ENCODE measurements at places on chromosomes 11 and 22.

DNA sequence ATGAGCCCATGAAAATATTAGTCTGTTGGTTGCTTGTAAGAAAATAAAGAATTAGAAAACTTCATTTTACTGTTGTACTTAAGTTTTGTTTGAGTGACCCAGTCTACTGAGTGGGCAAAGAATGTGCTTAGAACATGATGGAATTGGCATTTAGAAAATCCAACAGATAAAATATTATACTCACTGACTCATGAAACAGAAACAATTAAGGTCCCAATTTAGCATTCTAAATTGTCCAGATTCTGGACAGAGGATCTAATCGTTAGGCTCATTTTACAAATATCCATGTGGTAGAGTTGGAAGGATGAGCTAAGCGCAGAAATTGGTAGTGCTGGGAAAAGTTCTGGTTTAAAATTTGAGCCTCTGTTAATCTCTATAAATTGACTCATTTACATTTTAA is 45.4 kb downstream of the METTL15 start:
- DNase-seq, result no peak

DNA sequence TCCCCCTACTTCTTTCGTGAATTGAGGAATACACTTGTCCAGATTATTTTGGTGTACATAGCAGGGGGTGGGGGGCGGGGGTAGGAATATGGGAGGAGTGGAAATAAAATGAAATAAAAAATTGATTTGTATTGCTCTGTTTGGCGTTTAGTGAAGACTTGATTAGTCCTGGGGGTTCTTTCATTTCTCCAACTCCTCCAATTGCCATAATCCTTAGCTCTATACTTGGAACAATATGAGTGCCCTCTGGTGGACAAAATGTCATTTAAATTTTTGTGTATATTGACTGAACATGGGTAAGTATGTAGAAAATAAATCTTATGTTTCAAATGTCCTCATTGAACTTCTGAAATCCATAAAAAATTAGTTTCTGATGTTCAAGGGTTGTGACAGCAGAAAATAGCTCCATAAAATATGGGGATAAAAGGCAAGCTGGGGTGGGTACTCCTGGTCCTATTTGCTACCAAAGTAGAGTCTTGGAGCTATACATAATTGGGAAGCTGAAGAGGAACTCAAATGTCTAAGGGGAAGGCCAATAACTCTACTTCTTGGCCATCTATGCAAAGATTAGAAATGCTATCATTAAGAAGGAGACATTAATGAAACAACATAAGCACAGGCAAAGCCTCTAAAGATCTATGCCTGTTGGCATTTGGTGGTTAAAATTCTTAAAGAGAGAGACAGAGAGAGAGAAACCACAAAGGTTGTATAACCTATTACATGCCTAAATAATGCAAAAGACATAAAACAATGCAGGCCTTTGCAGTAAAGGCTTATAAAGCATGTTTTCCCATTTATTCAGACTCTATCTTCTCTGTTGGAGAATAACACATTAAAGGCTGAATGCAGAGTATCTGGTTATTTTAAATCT is 421.6 kb downstream of the METTL15 start:
- no peak for DNase-seq

DNA sequence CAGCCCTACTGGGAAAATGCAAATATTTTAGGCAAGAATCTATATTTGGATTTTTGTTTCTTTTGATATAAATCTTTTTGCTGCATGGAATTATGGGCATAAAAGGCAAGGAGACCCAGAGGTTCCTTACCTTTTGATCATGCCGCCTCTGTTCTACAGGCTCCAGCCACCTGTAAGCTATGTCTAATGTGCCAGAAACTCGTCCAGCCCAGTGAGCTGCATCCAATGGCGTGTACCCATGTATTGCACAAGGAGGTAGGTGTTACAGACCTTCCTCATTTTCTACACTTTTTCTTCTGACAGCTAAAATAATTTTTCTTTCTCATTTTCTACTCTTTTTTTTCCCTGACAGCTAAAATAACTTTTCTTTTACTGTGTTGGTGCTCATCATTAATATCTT is 8.2 kb upstream of the BACE1-AS start:
- DNase-seq, result no peak

- DNase-seq, result no peak
These were observed 17.6 kb upstream of the PRG2 start for GRCh38 chr11:57407941-57408475.

DNA sequence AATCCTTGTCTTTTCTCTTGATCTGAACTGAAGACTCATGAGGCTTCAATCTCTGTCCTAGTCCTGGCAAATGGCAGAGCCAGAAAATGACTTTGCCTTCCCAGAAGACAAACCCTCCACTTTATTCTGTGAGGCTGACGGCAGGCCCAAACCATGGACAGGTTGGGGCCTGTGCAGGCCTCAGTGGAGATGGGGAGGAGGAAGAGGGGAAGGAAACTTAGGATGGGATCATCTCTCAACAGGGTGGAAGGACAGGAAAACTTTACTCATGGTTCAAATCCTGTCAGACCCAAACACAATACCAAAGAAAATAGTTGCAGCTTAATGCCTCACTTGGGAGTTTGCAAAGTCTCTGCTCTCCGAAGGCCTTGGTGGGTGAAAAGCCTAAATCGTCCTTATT is 9.8 kb downstream of the RPL27A start:
- no peak for DNase-seq

- no peak for DNase-seq
These were observed 42.4 kb downstream of the PITPNB start for GRCh38 chr22:27876684-27877083.

DNA sequence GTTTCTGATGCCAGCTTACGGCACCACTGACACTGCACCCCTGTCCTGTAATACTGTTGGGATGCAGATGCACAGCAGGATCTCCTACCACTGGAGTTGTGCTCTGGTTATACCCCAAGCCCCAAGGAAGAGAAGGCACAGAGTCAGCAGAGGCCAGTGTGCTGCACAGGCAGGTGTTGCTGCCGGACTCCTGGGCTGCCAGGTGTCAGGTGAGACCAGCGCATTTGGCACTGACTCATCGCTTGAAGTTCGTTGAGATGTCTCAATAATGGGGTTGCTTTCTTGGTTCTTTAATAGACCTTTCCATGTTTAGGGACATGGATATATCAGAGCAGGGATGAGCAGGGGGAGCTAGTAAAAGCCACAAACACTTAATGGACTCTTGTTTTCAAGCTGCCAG is 75.7 kb upstream of the TTC12 start:
- DNase-seq, result no peak

DNA sequence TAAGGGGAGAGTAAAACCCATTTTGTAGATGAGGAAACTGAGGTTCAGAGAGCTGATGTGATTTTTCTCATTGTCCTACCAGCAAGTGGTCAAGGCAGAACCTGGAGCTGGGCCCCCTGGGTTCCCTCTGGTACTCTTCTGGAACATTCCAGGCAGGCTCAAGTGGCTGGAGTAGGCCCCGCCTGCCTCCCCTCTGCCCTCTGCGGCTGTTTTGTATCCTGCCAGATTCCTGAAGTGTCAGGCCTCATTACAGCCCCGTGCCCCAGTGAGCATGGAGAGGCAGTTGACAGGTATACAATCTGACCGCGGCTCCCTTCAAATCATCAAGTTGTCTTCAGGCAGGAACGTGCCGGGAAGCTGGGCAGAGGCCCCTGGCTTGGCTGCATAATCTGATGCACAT is 94.6 kb upstream of the CD82 start:
- DNase-seq, result no peak

GRCh38 chr22:33405194-33405593 is 347.0 kb upstream of the SYN3 start:
- DNase-seq, result no peak

DNA sequence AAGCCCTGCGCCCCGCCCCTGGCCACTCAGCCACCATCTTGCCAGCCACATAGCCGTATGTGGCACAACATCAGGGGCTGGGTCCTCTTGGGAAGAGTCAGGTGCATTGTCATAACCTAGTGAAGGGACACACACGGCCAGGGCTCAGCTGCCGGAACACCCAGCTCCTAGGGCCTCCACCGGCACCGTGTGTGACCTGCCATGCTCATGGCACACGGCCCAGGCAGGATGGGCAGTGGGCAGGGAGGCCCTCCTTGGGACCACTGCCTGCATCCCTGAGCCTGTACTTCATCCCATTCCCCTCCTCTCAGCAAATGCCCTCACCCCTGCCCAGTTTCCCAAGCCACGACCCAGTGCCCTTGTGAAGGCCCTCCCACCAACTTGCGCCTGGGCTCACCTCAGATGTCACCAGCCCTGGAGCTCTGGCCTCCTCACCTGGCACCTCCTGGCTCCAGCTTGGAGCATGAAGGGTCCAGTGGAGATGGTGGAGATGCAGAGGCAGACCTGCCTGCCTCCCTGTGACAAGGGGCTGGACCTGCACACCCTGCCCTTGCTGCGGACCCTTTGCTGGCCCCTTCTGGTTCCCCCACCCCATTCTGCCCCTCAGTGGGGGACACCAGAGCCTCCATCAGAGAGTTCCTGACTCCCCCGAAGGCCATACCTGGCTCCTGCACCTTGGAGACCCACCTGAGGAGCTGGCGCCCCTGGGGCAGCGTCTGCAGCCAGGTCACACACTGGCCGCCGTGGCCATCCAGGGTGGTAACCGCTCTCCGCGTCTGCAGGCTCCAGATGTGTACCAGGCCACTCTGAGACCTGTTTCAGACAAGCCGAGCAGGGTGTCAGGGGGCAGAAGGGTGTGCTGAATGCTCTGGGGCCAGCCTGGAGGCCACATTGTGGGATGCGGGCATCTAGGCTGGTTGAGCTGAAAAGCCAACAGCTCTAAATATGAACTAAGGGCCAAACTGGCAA is 34.5 kb downstream of the GNB1L start:
- DNase-seq, result no peak

- DNase-seq, result no peak
These were observed 18.6 kb upstream of the SCN2B start for GRCh38 chr11:118194835-118195627.

- no peak for DNase-seq
These were observed 61.0 kb upstream of the PLET1 start for GRCh38 chr11:112321501-112322172.

DNA sequence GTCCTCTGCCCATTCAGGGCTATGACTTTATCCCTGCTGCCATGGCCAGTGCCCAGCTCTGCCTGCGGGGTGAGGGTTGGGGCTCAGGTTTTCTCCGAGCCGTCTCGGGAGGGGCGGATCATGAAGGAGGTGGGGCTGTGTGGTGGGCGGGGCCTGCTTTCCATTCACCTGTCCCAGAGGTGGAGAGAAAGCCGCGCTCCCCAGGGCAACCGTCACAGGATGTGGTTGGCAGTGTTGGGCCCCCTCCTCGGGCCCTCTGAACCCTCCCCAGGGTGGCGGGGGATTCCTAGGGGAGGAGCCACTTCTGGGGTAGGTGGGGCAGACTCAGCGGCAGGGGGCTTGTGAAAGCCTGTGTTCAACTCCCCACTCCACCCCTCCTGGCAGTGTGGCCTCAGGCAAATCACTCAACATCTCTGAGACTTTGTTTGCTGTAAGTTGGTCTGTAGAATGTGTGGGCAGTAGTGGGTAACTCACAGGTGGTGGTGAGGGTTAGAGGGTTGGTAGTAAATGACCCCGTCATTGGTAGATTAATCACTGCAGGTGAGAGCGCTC is 50.3 kb downstream of the CD6 start:
- peak; percentile 72 for DNase-seq

GRCh38 chr11:73862986-73863385 is 13.7 kb downstream of the COA4 start:
- no peak for DNase-seq

DNA sequence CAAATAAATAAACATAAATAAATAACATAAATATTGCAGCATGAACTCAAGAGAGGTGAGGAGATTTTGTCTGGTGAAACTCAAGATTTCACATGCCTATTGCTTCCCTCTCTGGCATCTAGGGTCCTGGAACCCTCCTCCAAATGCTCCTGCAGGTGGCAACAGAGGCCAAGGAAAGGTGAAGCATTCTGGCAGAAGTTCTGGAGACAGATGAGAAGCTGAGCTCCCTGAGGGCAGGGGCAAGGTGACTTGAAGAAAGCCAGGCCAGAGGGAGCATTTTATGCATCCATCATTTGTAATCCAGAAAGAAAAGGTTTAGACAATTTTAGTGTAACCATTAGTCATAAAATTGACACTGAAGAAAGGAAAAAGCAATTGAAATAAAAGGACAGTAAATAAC is 64.9 kb downstream of the ENDOD1 start:
- DNase-seq, result no peak

- no peak for DNase-seq
These were observed 1.8 kb upstream of the TIGD3 start for GRCh38 chr11:65352783-65353182.

DNA sequence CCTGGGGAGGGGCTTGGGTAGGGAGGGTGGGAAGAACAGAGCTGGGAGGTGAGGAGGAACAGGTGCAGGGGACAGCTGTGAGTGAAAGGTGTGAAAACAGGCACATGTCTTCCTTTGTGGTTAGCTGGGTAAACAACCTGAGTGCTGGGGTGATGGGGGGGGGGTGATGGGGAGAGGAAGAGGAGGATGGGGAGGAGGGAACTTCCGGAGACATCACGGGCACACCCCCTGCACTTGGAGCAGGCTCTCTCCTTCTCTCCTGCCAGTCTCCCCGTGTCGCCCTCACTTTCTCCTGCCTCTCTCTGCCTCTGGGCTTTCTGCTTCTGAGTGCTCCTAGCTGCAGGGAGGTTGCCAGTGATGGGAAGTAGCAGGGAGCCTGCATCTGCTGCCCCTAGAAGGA is 8.8 kb downstream of the CXCR5 start:
- DNase-seq, result no peak

GRCh38 chr11:43555186-43555585 is 125.4 kb upstream of the HSD17B12 start:
- DNase-seq, result no peak

DNA sequence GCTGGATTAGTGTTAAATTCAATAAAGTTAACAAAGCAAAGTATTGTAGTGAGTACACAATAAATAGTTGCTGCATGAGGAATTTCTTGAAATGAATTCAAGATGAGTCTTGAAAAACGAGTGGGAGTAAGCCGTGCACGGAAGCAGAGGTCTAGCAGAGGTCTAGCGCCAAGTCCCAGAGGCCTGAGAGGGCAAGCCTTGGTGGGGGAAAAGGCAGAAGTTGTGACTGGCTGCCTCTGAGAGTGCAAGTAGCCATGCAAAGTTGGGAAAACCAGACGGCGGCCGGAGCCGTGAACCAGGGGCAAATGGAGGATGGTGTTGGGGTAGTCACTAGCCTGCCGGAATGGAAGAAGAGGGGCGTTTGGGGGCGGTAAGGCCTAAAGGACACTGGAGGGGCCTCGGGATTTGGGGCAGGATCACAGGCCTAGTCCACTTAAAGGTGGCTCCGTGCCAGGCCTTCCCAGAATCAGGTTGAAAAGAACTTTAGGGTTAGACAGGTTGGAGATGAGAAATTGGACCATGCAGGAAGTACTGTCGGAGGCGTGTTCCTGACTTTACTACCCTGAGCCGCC is 379 bp upstream of the SLC3A2 start:
- DNase-seq, result no peak

DNA sequence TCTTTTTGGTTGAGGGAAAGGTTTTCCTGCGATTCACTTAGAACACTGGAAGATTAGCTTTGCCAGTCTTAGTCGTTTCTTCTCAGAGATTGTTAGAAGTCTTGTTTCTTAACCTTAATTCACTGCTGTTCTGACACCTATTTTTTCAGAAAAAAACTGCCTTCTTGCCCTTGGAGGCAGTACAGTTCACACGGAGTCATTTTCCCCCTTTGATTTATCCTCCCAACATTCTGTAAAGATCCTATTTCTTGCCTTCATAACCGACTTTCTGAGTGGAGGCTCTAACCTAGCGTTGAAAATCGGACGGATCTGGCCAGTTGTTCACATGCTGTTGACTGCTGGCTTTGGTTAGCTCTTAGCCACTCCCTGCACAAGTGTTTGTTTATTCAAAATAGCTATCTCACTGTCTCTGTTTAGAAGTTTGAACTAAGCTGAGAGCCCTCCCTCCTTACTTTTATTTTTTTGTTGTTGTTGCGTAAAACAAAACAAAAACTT is 737 bp downstream of the BCL2L13 start:
- DNase-seq, result no peak

GRCh38 chr11:125284245-125284850 is 119.8 kb downstream of the PKNOX2 start:
- no peak for DNase-seq

Measured in activated gamma-delta T cell treated with anti-CD3 and anti-CD28 coated beads, Interleukin-2, amount 50 U/mL, for 16 hours (primary cell).